ENCODE measurements at places on chromosomes 13 and 19.

GRCh38 chr19:41386442-41386841 lies 10.1 kb downstream of the TMEM91 start:
- no peak for DNase-seq

- peak; percentile 58 for DNase-seq
These were observed 4.0 kb downstream of the PIK3R2 start for GRCh38 chr19:18156841-18157464.

DNA sequence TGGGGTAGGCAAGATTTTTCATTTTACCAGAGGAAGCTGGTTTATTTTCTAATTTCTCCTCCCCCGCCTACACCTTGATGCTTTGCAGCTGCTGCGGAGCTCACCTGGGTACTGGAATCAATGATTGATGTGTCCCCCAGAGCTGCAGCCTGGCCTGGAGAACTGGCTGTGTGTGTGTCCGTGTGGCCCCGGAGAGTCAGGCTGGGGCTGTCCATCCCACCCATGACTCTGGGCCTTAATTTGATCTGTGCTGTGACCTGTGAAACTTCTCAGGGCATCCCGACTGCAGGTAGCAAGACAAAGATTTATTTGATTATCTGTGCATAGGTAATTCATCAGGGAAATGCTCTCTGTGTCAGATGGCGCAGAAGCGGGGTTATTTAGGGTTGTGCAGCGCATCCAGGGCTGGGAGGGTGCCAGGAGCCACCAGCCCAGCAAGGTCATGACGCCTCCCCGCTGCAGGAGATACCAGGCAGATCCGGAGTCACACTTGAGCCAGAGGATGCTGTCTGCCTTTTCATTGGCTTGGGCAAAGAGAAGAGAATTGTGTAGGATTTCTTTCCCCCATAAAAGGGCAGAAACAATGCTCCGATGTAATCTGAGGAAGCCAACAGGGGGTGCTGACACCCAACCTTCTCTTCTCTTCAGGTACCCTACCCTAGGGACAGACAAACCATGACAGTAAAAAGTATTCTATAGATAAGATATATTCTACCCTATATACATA lies 346.6 kb downstream of the TSHZ3 start:
- no peak for DNase-seq

DNA sequence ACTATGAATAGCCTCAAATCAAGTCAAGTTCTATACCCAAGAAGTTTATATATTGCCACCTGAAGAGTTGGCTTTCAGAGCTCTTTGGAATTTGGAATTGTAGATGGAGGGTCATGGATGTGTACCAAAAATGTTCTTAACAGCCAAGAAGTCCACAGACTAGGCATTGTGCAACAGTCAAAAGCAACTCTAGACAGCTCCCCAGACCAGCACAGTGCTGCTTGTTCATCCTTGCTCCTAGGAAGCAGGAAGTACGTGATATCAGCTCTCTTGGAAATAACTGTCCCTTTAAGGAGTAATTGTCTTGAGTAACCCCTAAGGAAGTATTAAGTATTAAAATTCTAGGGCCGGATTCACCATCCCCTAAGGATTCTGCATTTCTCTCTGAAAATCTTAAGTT lies 30.7 kb upstream of the IL17D start:
- DNase-seq = no peak

DNA sequence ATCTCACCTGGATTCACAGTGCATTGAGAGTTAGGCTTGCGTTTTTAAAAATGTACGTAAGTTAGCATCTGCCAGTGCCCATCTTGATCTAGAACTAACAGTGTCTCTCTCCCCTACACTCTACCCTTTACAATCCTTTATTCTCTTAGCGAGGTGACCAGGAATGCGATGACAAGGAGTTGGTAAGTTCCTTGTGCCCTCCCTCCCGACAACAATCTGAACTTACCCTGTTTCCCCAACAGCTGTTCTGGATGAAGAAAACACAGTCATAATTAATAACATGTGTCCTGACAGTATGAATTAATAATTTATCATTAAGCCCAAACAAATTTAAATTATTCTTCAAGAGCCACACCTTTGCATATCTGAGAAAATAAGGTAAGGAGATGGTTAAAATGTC lies 6.3 kb downstream of the TSHZ3 start:
- no peak for DNase-seq

DNA sequence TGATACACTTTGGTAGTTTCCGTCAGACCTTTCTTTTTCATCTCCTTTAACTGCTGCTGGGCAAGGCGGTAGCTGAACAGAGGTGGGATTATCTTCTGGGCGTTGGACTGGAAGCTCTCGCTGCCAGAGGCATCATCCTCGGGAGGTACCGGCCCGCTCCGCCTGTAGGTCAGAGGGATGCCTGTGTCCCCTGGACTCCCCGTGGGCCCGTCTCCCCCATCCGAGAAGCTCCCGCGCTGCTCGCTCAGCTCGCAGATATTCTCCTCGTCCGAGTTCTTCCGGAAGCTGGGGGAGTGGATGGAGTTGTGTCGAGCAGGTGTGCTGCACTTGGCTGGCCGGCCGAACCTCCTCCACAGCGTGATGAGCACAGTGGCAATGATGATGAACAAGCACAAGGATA lies 27.7 kb downstream of the THSD1 start:
- DNase-seq = no peak

- DNase-seq = no peak
These were observed 1378.7 kb upstream of the PRR20A start for GRCh38 chr13:55761986-55762385.

GRCh38 chr19:4591320-4591719 lies 31.8 kb upstream of the SEMA6B start:
- DNase-seq = no peak

GRCh38 chr13:77994166-77994565 lies 75.5 kb upstream of the EDNRB start:
- no peak for DNase-seq

DNA sequence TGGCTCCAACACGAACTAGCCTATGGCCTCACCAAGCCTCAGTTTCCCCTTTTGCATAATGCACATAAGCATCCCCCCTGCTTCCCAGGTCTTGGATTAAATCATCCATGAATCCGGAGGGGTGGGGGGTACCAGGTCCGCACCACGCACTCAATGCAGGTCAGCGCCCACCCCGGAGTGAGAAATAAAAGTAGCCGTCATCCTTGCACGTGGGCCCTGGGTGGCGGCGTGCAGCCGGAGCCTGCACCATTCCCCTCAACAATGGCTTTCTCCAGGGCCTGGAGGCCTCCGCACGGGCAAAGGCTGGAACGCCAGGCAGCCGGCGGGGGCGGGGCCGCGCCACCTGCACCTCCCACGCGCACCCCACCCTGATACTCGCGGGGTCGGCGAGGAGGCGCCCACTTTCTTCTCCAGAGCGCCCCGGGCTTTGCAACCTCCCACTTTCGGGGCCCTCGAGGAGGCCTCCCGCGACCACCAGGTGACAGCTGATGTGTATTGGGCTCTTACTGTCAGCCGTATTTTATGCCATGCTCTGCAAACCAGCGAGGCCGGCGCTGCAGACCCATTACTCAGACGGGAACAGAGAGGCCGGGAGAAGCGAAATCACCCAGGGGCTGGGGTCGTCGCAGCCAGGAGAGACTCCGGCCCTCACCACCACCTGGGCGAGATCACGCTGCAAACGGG lies 767 bp upstream of the GADD45B start:
- no peak for DNase-seq

- DNase-seq = no peak
These were observed 24.1 kb downstream of the MICU2 start for GRCh38 chr13:21579754-21580316.

DNA sequence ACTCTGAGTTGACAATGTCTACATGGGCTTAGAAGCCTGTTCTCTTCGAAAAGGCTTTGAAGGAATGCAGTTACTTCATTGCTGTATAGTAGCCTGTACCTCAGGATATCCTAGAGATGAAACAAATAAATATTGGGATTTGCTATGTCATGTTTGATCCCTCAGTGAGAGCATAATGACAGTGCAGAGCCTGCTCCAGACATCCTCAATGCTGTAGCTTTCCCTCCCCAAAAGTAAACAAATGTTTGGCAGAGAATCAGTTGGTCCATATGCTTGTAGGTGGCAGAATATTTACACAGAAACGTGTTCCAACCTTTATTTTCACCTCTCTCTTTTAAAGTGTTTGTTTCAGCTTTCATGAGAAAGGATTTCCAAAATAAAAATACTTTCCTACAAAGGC lies 515.3 kb upstream of the SGCG start:
- no peak for DNase-seq

- DNase-seq = no peak
These were observed 1105.5 kb upstream of the SPRY2 start for GRCh38 chr13:81446441-81446840.

Data from renal cortex interstitium (tissue), 15 donors.